ENCODE measurements at places on chromosomes 2 and 18.

- DNase-seq: no peak
These were observed 36.9 kb downstream of the MRPL33 start for GRCh38 chr2:27808418-27808817.

DNA sequence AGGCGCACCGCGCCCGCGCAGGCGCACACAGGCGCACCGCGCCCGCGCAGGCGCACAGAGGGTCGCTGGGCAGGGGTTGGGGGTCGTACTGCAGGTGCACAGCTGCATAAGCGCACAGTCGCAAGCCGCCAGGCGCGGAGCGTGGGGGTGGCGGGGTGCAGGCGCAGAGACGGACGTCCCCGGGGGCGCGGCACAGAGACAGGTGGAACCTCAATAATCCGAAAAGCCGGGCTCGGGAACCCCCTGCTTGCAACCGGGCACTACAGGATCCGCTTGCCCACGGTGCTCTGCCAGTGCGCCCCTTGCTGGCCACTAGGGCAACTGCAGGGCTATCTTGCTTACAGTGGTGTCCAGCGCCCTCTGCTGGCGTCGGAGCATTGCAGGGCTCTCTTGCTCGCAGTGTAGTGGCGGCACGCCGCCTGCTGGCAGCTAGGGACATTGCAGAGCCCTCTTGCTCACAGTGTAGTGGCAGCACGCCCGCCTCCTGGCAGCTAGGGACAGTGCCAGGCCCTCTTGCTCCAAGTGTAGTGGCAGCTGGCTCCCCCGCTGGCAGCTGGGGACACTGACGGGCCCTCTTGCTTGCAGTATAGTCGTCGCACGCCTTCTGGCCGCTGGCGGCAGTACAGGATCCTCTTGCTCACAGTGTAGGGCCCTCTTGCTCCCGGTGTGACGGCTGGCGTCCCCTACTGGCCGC lies 34.9 kb downstream of the FAM110C start:
- peak; percentile 55 for DNase-seq

- DNase-seq: peak; percentile 87
These were observed 54.2 kb downstream of the PDE1A start for GRCh38 chr2:182372661-182373060.

- DNase-seq: peak; percentile 5
These were observed 567.2 kb downstream of the TMX3 start for GRCh38 chr18:68147728-68148127.

DNA sequence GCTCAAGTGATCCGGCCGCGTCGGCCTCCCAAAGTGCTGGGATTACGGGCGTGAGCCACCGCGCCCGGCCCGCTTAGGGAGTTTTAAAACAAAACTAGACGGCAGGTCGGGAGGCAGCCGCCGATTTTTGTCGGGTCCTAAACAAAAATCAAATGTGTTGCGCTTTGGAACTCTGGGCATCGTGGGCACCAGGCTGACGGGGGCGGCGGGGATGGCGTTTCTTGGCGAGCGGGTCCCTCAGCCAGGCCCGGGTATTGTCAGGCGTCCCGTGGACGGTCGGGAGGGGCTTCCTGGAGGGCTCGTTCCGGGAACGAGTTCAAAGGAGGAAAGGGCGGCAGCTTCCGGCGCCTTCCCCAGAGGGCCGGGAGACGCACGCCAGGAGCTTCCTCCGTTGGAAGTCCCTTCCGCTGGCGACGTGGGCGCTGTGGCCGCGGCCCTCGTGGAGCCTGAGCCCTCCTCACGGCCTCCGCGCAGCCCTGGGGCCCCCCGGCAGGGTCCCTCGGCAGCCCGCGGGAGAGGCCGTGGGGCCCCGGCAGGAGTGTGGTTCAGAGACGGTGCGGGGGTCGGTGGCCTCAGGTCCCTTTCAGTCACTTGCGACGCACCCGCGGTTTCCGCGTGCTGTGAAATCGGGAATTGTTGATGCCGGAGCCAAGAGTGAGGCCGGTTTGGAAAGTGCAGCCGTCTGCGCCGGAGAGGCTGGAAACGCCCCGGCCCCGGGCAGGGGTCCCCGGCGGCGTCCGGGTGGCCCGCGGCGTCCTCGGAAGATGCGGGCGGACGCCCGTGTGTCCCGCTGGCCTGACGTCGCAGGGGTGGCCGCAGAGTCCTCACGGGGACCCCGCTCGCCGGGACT lies 59.3 kb downstream of the EMILIN2 start:
- DNase-seq: no peak

- DNase-seq: no peak
These were observed 7.9 kb downstream of the PKP4 start for GRCh38 chr2:158464426-158465281.

GRCh38 chr2:144528108-144528507 lies 8.2 kb upstream of the ZEB2 start:
- no peak for DNase-seq

DNA sequence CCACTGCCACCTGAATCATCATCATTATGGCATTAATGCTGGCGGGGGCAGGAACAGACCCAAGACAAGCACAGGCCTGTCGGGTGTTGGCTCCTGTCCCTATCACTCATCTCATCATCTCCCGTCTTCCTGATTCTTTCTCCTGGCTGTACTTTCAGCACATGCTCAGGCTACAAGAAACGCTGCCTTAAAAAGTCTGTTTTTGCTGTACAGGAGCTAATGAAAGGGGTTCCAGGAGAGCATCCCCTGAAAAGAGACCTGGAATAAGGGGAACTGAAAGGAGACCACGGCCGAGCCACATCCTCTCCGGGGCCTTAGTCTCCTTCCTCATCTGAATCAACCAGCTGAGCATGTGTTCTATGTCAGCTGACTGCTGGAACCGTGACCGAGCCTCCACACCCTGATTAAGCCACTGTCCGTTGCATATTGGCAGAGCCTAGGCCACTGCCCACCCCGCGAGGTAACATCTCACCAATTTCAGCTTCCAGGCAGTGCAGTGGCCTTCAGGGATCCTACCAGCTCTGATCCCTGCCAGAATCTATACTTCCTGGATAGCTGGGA lies 62.6 kb downstream of the DNMT3A start:
- no peak for DNase-seq

- no peak for DNase-seq
These were observed 102.6 kb downstream of the HDAC4 start for GRCh38 chr2:239298116-239298804.

DNA sequence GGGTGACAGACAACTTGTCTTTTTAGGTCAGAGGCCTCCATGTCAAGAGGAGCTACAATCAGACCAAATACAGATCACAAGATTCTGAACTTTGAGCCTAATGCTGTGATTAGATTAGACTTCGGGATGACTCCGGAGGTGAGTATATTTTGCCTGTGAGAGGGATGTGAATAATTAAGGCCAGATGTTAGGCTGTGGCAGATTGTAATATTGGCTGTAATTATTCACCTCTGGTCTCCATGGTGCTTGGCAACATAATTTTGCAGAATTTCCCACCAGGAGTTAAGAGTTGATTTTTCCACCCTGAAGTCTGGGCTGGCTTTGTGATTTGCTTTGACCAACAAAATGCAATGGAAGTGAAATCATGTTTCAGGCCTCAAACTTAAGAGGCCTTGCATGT lies 108.2 kb upstream of the CWC22 start:
- DNase-seq: no peak

GRCh38 chr2:1374287-1374686 lies 39.0 kb upstream of the TPO start:
- no peak for DNase-seq

DNA sequence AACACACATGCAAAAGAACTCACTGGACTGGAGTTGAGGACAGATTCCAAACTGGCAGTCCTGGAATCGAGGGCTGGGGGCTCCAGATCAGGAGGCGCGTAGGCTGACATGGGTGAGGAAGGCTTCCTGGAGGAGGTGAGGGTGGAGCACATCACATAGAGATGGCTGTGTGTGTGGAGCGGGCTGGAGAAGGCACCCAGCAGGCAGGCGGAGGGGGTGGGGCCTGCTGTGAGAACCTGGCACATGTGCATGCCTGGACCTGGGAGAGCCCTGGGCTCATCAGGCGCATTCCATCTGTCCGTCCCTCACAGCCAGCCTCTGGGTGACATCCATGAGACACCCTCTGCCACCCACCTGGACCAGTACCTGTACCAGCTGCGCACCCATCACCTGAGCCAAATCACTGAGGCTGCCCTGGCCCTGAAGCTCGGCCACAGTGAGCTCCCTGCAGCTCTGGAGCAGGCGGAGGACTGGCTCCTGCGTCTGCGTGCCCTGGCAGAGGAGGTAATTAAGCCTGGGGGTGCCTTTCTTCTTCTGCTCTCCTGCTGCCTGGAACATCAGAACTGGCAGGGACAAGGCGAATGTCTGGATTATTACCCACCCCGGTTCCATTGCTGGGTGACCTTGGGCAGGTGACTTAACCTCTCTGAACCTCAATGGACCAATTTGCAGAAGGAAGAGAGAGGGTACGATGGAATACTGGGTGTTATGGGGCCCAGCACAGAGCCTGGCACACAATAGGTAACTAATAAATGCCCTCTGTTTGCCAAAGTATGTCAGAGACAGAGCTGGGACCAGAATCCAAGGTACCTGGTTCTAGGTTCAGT lies 108.3 kb downstream of the DYSF start:
- DNase-seq: no peak

DNA sequence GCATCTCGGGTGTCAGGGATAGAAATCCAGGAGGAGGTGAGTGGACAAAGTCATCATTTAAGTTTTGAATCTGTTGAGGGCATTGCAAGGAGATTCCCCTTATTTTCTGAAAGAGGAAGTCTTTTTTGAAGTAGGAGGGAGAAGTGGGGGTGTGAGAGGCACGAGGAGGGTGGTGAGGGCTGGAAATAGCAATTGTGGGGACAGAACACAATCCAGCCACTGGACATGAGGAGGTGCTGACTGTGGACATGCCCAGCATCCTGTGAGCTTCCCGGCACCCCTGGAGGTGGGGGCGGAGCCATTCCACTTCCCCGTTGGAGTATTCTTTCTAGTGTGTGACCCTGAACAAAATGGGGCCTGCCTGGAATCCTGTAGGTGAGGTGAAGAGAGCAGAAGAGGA lies 310.7 kb upstream of the EPAS1 start:
- no peak for DNase-seq

- DNase-seq: no peak
These were observed 913.8 kb downstream of the DCC start for GRCh38 chr18:53253789-53254188.

- no peak for DNase-seq
These were observed 40.1 kb downstream of the AMER3 start for GRCh38 chr2:130795431-130795830.

DNA sequence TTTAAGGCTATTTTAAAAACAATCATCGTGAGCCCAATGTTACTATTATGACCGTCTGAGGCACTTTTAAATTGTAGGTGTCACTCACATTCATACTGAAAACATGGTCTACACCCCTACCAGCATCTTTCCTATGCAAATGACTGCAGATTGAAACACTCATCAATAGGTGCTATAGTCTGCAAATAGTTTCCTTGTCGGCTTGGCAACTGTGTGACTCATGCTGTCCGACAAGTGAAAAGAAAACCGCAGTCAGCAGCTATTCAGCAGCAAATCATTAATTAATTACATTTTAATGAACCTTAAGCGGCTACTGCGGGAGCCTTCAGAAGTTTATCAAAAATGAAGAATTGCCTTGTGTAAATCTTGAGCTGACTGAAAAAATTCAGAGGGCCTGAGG lies 134.4 kb downstream of the FIGN start:
- peak; percentile 72 for DNase-seq

DNA sequence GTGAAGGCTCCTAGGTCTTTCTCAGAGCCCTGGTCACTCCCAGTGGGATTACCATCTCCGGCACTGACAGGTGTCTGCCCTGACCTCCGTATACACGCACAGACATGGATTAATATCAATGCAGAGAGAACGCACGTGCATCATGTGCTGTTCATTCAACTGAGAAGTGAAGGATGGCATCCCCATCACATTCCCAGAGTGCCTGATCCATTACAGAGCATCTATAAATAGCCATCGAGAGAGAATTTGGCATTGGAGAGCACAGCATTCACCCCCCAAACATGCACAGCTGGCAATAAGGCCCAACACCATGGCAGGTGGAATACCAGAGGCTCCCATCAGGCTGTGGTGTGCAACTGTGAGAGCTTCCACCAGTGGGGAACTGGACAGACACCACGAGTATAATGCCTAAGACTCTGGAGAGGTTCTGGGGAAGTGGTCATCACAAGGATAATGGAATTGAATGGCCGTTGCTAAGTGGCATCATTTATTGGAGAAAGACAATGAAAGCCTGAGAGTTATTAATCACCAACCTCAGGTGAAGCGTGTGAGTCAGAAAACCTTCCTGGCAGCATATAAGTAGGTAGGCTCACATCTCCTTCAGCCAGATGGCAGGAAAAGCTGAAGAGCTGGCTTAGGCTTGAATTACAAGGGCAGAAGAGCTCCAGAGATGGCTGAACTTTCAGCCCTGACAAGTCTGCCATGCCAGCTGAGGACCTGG lies 244.5 kb upstream of the ID2 start:
- no peak for DNase-seq

- DNase-seq: no peak
These were observed 192.1 kb downstream of the SEPTIN10 start for GRCh38 chr2:109421642-109422041.

- no peak for DNase-seq
These were observed 11.5 kb downstream of the SFTPB start for GRCh38 chr2:85656468-85656867.

- DNase-seq: no peak
These were observed 88.5 kb downstream of the ICA1L start for GRCh38 chr2:202782940-202783558.

DNA sequence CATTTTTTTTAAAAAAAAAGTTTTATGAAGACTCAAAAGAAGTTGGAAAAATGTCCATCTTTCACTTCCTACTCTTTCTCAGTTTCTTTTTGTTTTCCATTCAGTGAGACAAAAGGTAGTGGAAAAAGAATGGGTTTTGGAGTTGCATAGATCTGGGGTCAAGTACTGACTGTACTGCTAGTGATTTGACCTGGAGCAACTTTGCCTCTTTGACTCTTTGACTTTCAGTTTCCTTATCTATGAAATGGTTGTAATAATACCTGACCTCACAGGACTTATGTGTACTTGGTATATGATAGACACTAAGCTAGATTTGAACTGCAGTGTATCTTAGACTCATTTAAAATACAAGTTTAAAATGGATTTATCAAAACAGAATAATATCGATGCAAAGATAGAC lies 3.5 kb upstream of the KCNE4 start:
- DNase-seq: no peak

DNA sequence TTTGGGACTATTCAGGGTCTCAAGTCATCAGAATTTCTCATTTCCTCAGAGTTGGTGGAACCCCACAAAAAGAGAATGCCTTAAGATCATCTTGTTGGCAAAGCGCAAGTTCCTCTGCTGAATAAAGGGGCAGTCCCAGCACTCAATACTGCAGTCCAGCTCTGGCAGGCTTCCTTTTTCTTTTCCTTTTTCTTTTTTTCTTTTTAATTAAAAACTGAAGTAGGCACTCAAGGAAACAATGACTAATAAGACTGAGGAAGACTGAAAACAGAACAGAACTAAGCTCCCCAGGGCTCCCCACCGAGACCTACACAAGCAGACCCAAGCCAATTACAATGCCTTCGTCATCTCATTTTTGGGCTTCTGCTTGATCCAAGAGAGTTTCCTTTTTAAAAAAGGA lies 82.0 kb downstream of the STK39 start:
- peak; percentile 87 for DNase-seq
